ENCODE measurements at places on chromosomes 5 and 9.

DNA sequence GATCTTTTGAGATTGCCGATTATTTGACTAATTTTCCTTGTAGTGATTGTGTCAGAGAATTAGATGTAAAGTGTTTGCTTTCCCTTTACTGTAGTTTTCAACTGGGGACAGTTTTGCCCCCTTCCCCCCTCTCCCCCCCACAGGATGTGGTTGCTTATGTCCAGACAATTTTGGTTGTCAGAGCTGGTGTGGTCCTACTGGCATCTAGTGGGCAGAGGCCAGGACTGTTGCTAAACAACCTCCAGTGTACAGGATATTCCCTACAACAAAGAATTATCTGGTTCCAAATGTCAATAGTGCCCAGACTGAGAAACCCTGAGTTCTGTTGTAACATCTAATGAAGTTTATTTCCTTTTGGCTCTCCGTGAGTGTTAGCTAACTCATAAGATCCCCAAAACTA, 20.0 kb downstream of the TMEFF1 start:
- no peak for DNase-seq

DNA sequence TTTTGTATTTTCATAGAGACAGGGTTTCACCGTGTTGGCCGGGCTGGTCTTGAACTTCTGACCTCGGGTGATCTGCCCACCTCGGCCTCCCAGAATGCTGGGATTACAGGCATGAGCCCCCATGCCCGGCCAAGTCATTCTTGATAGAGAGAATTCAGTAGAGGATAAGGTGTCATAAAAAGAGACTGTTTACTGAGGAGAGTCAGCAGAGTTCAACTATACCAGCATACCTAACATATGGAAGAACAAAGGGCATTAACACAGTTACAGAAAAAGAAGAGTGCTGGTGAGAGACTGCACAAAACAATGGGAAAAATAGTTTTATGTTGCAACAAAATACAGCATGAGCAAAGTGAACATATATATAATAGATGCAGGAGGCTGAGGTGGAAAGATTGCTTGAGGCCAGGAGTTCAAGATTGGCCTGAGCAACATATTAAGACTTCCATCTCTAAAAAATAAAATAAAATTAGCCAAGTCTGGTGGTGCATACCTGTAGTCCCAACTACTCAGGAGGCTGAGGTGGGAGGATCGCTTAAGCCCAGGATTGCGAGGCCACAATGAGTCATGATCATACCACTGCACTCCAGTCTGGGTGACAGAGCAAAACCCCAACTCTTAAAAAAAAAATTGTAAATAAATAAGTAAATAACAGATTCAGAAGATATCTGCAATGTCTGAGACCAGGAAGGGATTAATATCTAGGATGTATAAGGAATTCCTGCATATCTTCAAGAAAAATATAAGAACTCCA, 19.5 kb downstream of the B4GALT1 start:
- no peak for DNase-seq

- no peak for DNase-seq
Observed at GRCh38 chr9:109426626-109427402, 71.3 kb downstream of the PTPN3 start.

- no peak for DNase-seq
Observed at GRCh38 chr5:143243103-143243502, 160.4 kb downstream of the NR3C1 start.

DNA sequence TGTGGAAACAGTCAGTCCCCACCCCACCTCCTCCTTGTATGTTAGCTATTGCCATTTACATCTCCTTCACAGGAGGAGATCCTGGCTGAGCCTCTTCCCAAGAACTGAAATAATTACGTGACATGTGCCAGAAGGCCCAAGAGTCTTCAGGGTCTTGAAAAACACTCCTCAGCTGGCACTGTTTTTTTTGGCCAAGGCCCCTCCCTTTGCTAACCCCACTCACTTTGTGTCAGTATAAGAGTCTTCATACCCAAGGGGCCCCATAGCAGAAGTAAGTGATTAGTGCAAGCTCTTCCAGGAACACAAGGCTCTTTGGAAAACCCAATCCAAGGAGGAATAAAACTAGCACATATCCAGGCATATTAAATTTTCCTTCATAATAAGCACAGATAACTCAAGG, 5.7 kb upstream of the LARP1 start:
- no peak for DNase-seq

DNA sequence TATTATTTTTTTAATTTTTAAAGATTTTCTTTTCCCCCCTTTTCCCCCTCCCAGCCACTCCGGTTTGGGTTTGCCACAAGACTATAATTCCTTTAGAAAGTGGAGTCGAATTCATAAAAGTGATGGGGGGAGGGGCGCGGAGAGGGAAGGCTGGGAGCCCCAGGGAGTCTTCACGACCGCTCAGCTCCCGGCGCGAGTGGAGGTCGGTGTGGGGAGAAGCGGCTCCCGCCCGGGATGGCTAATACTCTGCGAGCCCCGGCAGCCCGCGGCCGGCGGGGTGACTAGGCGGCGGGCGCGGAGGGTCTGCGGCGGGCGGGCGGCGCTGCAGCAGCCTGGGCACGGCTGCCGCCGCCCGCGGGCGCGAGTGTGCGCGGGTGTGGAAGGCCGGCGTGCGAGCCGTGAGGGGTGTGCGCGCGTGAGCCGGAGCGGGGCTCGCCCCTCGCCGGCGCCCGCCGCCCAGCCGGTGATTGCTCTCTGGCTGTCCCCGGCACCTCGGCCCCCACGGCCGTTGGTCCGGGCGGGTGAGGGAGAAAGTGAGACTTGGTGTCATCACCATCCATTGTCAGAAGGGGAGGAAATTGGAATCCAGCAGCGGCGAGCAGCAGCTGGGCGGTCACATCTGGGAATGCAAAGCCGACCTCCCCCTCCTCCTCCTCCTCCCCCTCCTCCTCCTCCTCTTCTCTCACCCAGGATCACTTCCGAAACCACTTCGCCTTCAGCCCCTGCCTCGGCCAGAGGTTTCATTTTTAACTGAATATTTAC, at the start of gene PARP8:
Gene PARP8 (plus strand): TSS at position 377 of the 762 bp plus-strand sequence. CDS start 459 bp downstream, outside the sequence.
- peak; percentile 50 for DNase-seq

DNA sequence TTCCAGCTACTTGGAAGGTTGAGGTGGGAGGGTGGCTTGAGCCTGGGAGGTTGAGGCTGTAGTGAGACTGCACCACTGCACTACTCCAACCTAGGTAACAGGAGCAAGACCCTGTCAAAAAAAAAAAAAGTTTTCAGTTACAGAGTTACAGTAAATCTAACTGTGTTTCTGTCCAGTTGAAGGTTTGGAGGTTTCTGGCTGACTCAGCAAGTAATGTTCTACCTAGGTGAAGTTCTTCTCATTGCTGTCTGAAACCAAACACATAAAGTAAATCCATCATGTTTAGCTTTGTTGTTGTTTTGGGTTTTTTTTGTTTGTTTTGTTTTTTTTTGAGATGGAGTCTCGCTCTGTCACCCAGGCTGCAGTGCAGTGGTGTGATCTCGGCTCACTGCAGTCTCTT, 7.9 kb upstream of the ANKHD1 start:
- no peak for DNase-seq

- no peak for DNase-seq
Observed at GRCh38 chr5:16975950-16976624, 40.0 kb upstream of the MYO10 start.

DNA sequence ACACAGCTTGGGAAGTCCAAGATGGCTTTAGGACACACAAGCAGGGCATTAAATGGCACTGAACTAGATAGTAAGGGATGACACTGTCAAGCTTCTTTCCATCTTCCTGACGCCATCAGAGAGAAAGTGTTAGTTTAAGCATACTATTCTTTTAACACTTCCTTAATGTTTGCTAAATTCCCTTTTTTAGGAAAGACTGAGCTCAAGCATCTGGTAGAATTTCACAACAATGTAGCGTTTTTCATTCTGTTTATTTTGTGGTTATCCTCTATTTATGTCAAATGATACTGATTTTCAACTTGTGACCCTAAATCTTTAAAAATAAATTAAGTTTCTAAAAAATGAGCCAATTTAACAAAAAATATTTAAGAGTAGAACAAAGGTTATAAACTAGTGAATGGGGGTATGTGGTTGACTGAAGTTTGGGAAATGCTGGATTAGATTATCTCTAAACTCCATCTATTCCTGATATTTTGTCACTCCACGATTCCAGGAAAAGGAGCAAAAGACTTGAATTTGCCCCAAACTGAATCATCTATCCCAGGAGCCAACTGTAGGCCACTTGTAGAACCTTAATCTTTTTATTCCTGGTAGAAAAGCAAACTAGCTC, 147.4 kb upstream of the KLF9 start:
- DNase-seq, result no peak

Measured in HuH-7.5 (cell line).